Testis (tissue), 5 donors: ENCODE measurements at places on chromosomes 11 and 22.

DNA sequence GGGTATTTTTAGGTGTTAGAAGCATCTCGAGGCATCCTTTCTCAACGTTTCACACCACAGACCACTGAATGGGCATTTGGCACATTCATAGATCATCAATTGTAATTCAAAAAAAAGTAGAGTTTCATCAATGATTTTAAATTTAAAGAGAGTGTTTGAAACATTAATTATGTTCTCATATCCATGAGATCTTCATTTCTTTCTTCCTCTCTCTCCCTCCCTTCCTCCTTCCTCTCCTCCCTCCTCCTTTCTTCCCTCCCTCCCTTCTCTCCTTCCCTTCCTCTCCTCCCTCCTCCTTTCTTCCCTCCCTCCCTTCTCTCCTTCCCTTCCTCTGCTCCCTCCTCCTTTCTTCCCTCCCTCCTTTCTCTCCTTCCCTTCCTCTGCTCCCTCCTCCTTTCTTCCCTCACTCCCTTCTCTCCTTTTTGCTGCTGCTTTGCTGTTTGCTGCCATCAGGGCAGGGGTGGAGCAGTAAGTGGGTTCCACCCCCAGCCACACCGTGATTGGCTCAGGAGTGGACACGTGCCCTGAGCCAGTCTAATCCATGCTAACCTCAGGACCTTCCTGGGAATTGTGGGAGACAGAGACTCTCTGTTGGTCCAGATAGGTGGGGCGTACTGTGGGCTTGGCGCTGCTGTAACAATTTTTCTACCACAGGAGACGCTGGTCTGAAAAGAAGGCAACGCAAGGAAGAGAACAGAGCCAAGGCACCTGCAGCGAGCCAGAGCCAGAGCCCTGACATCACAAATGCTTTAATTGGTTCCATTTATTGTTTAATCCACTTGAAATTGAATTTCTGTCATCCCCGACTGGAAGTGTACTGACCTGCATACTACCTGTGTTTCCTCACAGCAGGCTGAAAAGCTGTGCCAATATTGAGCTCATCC lies 33.7 kb upstream of the APOBEC3A start:
- peak; percentile 90 for DNase-seq

DNA sequence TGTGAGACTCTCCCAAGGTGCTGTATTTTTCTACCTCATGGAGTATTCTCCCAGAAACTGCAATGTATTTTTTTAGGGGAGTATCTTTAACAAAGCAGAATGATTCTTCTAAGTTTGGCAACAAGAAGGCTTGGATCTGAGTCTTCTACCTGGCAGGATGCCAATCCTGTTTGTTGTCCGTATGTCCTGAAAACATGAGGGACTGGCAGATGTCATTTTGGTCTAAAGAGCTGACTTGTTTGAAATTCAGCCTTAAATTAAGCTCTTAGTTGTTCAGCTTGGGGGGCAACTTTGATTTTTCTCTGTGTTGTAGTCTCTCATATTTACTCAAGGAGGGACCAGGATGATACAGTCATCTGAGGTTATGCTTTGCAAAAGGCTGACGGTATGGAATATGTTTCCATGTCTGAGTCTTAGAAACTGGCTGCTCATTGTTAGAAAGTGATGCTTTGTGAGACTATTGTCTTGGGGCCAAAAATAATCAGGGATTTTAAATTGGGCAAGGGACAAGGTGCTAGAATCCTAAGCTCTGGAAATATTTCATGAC lies 9.3 kb downstream of the MRPL16 start:
- DNase-seq = no peak

DNA sequence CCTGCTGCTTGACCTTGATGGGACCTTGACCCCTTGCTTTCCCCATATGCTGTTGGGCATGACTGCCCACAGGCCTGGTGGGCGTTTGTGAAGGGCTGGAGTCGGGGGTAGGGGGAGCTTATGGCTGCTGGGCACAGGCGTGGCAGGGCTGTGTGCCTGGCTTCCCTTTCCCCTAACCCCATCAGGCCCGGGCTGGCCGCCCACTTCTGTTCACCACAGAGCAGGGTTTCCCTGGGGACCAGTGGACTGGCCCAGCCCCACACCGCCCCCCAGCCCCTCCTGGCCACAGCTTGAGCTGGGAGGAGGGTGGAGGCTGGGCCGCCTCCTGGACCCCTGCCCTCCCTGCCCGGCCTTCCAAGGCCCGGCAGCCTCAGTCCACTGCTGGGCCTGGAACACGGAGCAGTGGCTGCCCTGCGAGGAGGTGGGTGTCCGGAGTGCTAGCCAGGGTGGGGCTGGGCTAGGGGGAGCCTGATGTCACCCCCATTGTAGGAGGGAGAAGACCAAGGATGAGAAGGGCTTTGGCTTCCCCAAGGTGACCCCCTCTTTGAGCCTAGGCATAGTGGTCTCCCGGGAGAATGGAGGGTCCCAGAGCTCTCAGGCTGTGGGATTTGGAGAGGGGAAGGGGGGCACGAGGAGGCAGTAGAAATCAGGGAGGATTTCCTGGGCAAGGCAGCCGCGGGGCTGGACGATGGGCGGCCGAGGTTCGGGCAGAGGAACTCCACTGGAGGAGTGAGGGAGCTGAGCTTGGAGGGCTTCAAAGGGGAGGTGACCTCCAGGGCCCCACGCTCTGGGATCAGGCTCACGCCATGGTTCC lies at the start of gene AIFM3:
AIFM3 (plus strand) TSS at position 373 of the 814 bp plus-strand sequence. CDS start 690 bp downstream, outside the sequence.
- DNase-seq = no peak

GRCh38 chr22:27086080-27087044 lies 429.0 kb downstream of the MIAT start:
- no peak for DNase-seq

DNA sequence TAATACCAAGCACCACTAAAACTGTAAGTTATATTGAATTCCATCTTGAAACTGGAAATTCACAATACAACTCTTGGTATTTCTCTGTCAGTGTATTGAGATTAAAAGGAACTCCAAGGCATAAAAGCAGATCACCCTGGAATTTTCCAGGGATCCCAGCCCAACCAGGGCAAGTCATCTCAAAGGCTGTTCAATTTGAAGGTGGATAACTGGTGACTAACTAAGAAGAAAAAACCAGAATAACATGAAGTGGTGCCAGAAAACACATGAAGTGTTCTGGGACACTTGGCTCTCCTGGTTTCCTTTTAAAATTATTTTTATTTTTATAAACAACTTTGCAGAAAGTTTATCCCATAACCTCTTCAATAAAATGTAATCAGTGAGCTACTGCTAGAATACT lies 7.8 kb upstream of the BMAL1 start:
- DNase-seq = no peak

GRCh38 chr22:24089951-24090350 lies 78.8 kb downstream of the CABIN1 start:
- DNase-seq = no peak

DNA sequence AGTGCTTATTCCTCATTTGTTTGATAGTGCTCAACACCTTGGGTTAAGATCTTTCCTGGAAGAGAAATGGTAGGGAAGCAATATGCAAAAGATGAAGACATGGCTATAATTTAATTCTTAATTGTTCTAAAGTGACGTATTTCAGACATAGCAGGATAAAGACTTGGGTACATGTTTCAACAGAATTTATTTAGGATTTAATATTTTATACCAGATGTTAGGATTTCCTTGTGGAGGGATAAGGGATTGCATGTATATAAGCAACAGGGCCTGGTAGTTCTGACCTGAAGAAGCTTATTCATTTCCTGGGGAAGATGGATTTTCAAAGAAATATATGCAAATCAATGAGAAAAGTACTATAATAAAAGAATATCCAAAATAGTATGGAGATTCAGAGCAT lies 163.8 kb downstream of the FAT3 start:
- DNase-seq = no peak

- DNase-seq = peak; percentile 36
Measured at GRCh38 chr11:123585206-123585605, 69.2 kb downstream of the SCN3B start.

DNA sequence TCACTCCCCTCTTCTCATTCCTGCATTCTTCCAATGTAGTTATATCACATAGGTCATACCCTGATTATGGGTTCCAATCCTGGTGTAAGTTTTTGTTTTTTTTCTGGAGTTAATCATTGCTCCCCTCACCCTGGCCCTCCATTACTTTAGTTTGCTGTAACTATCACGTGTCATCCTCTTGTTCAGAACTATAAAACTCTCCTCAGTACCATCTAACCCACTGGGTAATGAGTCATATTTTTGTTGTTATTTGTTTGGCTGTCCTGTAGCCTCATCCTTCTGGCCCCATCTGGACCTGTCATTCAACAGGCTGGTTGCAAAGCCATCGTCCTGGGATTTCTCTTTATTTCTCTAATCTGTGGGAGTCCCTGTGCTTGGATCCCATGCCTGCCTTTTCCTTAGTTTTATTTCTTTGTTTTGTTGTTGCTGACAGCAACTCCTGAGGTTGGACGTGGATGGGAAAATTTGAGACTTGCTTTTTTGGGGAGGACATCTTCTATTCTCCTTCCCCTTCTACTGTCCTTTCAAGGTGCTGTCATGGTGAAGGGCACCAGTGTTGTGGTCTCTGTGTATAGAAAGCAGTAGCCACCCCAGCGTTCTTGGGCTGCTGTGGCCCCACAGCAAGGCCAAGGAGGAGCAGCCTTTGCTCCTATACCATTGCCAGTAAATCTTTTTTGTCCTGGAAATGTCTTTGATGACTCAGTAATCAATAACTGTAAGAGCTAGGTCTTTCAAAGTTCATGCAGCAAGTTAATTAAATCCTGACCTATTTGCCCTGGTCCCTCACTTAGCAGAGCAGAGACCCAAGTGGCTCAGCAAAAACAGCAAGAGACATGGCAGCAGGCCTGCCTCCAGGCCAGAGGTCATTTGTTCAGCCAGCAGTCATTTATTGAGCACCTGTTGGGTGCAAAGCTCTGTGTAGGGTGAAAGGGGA lies 82.5 kb downstream of the C22orf31 start:
- DNase-seq = no peak

- no peak for DNase-seq
Measured at GRCh38 chr11:122773781-122774266, 64.5 kb upstream of the CRTAM start.

GRCh38 chr11:20022363-20023081 lies 137.8 kb downstream of the DBX1 start:
- DNase-seq = no peak

DNA sequence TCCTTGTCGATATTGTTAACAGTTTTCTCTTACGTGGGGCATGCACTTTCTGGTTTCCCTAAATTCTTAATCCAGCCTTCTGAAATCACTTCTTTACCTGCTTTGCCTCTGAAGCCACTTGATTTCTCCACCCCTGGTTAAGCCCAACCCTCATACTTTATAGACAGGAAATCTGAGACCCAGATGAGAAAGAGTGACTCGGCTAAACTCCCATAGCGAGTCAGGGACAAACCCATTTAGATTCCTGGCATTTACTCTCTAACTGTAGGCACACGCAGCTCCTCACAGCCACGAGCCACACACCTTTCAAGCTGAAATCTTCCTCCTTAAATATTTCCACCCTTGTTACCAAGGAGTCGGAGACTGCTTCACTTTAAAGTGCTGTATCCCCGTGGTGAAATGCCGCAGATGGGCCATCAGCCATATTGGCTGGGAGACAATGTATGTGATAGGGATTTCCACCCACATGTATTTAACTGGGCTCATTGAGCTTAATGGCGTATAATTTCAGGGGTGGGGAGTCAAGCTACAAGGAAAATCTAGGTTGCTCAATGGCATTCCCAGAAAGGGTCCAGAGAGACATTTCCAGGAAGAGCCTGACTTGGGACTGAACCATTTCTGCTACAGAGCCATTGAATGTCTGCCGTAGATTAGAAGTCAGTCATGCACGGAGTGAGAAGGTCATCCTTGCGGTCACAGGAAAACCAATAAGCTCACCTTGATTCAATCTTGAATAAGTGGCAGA lies 49.9 kb upstream of the GRK3 start:
- no peak for DNase-seq

DNA sequence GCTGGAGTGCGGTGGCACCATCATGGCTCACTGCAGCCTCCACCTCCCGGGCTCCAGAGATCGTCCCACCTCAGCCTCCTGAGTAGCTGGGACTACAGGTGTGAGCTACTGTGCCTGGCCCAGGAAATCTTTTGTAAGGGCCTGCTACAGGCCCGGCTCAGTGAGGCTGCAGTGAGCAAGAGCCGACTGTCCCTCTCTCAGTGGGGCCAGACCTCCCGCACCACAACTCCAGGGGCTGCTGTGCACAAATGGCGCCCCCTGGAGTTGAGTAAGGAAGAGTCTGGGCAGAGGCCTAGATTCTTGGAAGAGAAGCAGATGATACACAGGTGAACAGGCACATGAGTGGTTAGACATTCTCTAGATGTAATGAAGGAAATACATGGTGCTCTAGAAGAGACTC lies 7.0 kb downstream of the SERHL2 start:
- no peak for DNase-seq

GRCh38 chr11:77510851-77511250 lies 37.0 kb upstream of the PAK1 start:
- no peak for DNase-seq

GRCh38 chr11:65884716-65885092 lies 3.6 kb downstream of the FIBP start:
- peak; percentile 75 for DNase-seq

DNA sequence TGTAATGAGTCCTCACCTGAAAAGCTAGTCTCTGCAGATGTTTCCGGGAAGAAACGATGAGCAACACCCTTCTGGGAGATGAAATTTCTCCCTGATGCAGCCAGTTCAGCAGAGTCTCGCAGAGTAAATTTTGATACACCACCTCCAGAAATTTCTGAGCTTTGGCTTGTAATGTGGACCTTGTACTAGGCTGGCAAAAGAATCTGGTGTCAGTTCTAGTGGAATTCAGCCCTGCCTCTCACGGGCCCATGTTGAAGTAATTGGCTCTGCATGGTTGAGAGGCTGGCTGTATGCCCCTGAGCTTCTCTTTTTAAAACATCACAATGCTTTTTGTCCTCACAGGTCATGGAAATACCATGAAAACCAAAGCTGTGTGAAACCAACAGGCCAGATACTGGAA lies at the start of gene GLYAT:
GLYAT (minus strand) TSS at position 125 of the 400 bp plus-strand sequence. CDS start 7,447 bp downstream, outside the sequence.
- DNase-seq = no peak

GRCh38 chr11:9219572-9219971 lies 45.6 kb downstream of the DENND5A start:
- no peak for DNase-seq

DNA sequence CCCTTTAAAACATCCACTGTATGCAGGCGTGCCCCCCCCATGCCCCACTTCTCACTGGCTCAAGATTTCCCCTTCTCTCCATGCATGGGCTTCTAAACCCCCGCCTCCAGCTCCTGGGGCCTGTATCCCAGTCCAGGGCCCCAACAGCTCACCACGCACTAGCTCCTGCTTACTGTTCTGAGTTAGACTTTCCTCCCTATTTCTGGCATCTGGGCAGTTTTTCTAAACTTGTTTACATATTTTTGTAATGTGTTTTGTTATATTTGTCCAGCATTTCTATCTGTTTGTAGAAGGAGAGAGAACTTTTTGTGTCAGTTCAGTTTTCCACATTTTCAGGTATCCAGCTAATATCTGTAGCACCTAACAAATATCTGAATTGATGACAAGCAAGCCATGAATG lies 178.5 kb downstream of the SPON1 start:
- no peak for DNase-seq
